ENCODE measurements at places on chromosomes 12 and 14. TPM values are rescaled to one million over a fixed set of nuclear protein-coding genes. Genes with fewer than 3 reads are reported as not detected.
A peak's percentile ranks its signal among the peaks of the same experiment; 100 is the strongest.

- DNase-seq = peak; percentile 82
These were observed 6.0 kb downstream of the FBXW8 start for GRCh38 chr12:116916714-116917114.

DNA sequence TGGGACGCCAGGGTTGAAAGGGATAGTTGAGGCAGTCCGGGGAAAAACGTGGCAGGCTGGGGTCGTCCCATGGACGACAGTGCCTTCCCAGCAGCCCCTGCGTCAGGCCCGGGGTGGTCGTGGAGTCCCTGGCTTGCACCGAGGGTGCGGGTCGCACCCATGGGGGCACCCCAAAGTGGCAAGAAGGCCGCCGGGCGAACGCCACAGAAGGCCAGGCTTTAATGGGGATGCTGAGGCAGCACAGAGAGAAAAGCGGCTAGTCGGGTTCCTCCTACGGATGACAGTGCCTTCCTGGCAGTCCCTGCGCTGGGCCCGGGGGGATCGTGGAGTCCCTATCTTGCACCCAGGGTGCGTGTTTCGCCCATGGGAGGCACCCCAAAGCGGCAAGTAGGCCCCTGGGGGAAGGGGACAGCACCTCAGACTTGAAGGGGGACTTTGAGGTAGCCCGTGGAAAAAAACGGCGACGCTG, 158.6 kb upstream of the ALG10B start:
- DNase-seq = no peak

DNA sequence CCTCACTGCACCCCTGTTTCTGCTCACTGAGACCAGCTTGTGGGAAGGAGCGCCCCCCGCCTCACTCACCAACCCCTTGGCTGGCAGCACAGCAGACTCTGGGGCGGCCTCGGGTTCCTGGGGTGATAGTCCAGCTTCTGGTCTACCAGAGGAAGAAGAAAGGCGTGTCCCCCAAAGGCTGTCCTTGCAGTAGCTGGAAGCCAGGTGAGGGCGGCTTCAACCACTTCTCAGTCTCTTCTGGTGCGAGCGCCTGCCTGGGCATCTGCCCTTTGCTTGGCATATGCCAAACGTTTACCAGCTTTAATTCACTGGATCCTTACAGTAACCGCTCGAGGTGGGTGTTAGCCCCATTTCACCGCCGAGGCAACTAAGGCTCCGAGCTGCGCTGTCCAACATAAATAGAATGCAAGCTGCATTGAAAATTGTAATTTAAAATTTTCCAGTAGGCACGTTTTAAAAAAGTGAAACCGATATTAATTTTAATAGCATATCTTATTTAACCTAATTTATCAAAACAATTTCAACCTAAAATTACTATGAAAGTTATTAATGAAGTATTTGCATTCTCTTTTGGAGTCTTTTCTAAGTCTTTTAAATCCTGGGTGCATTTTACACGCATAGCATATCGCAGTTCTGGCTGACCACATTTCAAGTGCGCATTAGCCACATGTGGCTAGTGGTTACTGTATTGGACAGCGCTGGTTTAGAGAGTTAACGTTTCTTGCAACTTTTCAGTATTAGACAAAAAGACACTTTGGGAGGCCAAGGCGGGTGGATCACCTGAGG, 872 bp downstream of the FAM177A1 start:
- DNase-seq = peak; percentile 64

DNA sequence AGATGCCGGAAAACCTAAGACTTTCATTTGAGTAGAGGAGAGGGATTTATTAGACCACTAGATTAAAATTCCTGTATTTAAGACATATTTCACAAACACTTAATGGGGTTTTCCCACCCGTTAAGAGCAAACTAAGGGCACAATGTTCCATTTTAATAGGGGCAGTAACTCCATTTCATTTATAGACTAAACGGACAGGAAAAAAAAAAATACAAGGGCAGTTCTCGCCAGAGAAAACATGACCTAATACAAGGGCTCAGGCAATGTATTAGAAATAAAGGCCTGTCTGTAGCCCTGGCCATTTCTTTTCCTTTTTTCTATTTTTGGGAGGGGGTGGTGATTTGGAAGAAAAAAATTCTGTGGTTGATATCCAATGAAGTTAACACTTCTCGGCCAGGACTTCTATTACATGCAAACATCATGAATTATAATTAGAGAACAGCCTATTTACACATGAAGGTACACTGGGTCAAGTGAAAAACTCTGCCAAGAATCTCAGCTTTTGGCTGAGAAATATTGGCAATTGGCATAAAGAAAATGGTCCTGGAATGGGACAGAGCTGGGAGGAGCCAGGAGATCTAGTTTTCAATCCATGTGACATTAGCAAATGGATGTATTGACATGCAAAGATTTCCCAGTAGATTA, 641.1 kb upstream of the TBX3 start:
- no peak for DNase-seq

- DNase-seq = no peak
These were observed 114.5 kb downstream of the ETV6 start for GRCh38 chr12:11763760-11764520.

DNA sequence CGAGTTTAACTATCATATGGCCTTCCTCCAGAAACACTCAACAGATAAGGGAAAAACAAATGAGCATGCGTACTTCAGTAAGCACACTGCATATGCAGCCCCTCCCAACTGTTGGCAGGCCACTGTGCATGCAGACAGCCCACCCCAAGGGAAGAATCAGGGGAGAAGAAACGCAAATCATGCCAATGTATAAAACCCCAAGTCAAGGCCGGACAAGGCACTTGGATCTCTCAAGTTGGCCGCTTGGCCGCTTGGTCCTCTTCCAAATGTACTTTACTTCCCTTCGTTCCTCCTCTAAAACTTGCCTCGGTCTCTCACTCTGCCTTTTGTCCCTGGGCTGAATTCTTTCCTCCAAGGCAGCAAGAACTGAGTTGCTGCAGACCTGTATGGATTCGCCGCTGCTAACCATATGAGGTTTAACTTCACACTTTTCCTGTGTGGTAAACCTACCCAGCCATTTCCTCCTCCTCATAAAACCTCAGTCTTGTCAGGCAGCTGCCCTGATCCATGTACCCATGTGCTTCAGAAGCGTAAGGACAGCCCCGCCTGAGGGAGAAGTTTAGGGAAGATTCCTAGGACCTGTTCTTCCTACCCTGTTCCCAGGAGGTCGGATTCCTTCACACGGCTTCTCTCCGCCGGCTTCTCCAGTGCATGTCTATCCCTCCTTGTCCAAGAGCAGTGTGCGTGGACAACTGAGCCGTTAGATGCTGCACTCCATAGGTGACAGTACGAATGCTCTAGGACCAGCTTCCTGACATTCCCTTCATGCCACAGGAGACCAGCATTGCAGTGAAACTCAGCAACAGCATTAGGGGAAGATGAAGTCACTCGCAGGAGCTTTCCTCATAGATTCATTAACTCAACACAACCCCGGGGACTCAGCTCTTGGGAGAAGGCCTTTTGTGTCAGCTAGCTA, 188.0 kb downstream of the MON2 start:
- DNase-seq = no peak

GRCh38 chr14:90785471-90785870, 30.8 kb downstream of the TTC7B start:
- no peak for DNase-seq

DNA sequence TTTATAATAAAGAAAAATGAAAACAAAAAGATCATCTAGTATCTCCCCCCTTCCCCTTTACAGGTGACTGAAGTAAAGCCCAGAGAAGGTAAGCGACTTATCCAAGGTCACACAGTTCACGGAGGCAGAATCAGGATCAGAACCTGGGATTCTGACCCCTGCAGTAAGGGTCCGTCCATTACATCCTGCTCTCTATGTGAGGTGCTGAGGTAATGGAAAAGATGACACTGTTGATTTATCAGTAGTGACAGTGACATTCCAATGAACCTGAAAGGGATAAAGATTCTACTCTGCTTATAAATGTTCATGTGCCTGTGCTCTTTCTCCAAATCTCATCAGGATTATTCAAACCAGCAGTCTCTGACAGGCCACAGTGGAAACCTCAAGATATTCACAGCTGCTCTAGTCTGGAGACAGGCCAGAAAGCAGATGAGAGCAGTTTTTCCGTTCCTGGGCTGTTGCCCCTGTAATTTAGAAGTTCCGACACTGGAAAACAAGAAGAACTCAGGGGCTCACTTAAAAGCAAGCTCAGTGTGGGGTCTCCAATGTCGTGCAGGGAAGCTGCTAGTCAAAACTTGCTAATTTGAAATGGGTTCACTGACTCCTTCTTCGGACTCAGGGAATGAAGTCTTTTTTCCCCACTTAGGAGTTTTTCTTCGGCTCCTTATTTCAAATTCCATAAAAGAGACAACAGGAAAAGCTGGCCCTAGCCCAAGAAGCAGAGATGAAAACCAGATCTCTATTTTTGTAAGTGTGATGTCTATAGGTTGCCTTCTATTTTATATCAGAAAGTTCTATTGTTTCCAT, 131.8 kb upstream of the EEA1 start:
- no peak for DNase-seq

Gene TAS2R8
- total RNA-seq = not detected

- DNase-seq = no peak
These were observed 1.4 kb downstream of the WSB2 start for GRCh38 chr12:118059341-118060191.

Gene GNG2
- 4.8 TPM for total RNA-seq

GRCh38 chr12:107493135-107493494, 192.5 kb upstream of the PWP1 start:
- no peak for DNase-seq

GRCh38 chr12:52295663-52296062, 4.3 kb upstream of the KRT81 start:
- DNase-seq = no peak

Gene HOXC5
- 0.27 TPM for total RNA-seq

Gene FKBP4
- total RNA-seq = 43.8 TPM

DNA sequence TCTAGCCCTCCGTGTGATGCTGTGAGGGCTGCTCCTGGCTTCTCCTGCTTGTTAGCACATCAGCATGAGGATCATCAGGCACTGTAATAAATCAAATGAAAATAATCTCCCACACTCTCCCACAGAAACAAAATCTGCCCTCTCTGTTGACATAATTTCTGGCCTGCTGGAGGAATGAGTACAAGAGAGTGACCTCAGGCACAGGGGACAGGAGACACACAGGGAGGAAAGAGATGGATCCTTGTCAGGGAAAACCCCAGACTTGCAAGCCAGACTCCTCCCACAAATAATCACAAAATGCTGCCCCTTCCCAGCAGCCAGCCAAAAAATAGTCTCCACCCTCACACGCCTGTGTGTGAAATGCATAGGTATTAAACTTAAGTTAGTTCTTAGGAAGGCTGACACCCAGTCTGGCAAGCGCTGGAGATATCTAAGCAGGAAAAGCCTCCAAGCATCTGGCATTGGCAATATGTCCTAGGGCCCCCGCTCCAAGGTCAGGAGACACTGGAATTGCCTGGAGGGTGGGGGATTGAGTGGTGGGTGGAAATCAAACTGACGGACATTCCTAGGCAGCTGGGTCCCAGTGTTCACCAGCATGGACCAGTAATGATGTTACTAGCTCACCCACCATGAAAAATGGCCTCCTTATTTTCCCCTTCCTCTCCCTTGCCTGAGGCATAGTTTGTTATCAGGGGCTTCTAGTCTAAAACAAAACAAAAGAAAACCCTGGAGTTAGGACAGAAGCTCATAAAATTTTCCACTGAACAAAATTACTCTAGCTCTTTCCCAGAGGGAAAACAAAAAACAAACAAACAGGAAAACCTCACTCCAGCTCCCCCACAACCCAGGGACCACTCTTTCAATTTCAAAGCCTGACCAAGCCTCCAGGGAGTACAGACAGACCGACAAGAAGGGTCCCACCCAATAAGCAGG, 22.0 kb downstream of the SMUG1 start:
- no peak for DNase-seq

DNA sequence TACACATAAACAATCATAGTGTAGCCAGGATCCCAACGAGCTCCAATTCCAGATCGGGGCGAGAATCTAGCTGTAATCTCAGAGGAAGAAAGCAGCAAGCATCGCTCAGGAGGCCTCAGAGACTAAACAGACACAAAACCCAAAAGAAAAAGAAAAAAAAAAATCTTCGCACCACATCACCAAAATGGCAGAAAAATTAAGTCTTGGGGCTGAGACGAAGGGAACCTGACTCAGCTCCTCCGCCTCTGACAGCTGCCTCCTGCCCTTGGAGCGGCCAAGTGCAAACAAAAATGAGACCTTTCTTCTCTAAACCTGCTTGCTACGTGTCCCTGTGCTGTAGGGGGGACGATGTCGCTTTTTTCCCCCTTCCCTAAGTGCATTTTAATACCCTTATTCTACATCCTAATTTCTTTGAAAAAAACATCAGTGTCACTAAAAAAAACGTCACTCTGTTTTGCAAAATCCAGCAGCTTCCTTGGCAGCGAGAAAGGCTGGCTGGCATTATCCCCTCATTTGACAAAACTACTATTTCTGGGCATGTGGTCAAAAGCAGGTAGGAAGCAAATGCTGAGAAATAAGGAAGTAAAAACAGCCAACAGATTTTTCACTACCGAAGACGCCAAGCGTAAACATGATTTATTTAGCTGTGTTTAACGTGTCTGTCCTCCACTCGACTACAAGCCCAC, 30.5 kb downstream of the BCL11B start:
- peak; percentile 64 for DNase-seq

DNA sequence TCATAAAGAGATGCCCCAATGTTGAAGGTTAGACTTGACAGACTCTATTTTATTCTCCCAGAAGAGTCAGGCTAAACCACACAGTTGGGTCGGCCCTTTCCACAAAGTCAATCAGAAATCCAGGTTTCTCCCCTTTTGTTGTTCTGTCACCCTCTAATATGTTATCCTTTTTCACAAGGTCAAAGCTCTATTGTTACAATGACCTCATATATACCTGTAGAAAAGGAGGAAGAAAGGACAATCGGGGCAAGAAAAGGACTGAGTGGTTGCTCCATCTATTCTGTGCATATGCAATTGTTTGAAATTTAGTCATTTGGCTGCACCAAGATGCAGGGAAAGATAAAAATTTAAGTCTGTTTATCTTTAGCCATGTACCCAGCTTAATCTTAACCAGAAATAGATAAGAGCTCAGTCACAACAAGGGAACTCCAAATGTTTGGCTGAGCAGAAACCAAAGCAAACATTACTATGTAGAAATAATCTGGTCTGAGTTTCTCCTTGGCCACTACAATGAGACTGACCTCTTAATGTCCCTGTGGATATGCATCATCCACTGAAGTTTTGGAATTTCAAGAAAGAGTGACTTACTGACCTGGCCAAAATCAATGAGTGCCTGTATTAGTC, 503.7 kb downstream of the GALC start:
- no peak for DNase-seq

DNA sequence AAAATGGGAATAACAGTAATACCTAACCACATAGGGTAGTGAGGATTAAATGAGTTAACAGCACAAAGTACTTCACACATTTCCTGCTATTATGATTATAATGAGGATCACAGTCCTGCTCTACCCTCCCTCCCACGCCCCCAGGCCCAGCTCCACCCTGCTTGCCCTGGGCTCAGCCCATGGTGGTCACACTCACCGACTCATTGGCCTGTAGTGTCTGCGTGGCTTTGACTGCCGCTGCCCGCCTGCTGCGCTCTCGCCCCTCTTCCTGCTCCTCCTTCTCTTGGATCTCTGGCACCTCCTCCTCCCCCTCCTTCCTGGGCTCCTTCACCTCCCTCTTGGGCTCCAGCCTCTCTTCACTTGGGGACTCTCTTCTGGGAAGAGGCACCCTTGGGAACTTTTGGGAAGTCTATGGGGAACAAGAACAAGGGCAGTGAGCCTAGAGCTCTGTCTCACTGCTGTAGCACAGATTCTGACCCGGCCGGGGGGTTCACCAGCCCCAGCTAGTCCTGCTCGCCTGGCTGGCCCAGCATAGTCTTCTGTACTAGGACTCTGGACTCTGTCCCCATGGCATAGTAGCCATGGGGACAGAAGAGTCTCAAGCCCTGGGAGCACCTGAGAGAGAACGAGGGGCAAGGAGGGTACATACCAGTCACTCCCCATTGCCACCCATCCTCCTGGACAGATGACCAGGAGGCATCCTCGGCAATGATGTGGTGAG, 7.1 kb upstream of the PNMA1 start:
- DNase-seq = no peak
